Left lung (tissue), 14 donors: ENCODE measurements at places on chromosomes 6 and 20.

- peak; percentile 41 for DNase-seq
These were observed 88.9 kb upstream of the ELOVL5 start for GRCh38 chr6:53437557-53438202.

DNA sequence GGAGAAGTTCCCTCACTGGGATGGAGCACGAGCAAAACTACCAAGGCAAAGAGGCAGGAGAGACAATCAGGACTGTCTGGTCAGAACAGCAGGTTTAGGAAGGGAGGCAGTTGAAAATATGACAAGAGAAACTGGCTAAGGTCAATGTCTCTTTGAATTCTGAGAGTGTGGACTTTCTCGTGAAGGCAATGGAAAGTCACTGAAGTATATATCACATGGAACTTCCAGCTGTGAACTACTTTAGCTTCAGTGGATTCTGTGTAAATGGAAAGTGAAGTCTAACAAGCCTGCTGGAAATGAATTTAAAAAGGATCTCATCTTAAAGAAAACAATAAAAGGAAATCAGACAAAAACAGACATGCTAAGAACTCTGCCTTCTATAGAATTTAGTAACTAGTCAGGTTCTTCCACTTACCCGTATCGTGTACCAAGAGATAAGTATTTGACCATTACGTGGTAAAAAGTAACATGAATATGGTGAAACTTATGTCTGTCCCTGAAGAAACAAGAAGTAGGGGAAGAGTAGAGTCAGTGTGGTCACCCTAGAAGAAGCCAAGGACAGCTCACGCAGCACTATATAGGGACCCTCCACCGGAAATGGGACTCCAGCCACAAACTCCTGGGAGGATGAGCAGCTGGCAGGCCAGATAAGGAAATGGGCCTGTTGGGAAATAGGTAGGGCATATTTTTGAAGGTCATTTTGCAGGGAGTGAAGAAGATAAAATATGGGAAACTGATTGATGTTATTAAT lies 123.4 kb downstream of the MAP7 start:
- DNase-seq, result no peak

GRCh38 chr6:108635505-108636226 lies 74.9 kb downstream of the FOXO3 start:
- peak; percentile 82 for DNase-seq

DNA sequence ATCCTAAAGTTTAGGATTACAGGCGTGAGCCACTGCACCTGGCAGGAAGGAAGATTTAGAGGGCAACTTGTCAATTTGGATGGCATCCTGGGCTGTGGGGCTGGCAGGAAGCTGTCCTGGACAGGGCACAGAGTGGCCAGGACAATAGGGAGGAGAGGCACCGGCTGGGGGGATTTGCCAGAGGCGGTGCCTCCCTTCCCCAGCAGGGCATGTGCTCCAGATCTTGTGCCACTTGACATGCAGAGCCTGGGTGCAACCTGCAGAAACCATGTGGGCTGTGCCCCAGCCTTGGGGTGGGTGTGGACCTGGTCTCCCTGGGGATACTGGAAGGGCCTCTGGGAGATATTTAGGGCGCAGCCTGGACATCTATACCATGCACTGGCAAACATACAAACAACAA lies 58.6 kb upstream of the EEF1A1 start:
- peak; percentile 50 for DNase-seq

GRCh38 chr20:62472138-62472940 lies 3.5 kb downstream of the GATA5 start:
- DNase-seq, result no peak

DNA sequence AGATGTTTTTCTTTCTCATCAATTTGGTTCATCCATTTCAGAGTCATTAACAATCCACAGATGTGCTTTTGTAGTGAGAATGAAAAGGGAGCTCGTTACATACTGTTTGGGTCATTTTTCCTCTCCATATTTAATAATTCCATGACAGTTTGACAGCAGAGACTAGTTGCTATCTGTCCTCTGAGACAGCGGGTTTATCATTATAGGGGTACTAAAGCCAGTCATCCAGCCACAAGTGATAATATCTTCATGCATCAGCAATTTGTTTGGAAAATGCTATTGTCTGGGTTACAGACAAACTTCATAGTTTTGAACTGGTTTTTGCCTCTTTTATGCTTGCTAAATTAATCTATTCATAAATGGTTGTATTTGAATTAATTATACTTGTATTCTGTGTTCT lies 350.6 kb upstream of the FLRT3 start:
- no peak for DNase-seq

DNA sequence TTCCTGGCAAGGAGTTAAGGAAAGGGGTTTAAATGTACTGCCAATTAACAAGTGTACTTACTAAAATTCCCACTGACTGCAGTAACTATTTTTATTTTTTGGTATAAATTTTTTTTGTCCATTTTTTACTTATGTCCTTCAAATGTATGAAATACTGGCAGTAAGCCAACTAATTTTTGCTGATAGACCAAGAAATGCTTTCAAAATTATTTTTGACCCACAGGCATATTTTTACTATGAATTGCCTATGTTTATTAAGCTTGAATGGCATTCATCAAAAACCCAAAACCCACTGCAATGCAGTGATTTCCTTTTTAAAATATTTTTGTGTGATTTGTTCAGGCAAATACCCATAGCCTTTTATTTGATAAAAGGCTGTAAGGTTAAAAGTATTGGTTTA lies 560.1 kb downstream of the UTRN start:
- DNase-seq, result no peak

DNA sequence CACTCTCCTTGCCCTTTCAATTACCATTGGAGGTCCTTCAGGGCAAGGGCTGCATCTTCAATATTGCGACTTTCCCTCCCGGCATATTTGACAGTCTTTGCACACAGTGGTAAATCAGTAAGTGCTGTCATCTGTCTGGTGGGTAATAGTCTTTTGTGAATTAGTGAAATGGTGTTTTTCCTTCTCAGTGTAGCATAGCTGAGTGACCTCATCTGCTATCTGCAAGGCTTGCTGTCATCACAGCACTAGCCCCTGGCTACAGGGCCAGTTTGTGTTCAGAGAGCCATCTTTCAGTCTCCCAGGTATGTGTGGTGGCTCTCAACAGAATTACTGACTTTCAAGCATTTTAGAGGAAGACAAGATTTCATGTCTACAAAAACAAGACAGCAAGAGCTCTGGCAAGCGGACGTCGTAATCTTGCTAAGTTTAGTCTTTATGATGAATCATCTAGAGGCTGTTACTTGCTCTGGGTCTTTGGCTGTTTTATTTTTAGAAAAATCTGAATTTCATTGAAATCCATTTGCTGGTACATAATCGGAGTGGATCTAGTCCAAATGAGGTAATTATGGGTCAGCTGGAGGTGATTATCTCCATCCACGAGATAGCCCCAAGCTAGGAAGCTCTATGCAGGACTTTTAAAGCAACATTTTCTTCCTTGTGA lies 528.9 kb downstream of the EPM2A start:
- DNase-seq, result no peak

DNA sequence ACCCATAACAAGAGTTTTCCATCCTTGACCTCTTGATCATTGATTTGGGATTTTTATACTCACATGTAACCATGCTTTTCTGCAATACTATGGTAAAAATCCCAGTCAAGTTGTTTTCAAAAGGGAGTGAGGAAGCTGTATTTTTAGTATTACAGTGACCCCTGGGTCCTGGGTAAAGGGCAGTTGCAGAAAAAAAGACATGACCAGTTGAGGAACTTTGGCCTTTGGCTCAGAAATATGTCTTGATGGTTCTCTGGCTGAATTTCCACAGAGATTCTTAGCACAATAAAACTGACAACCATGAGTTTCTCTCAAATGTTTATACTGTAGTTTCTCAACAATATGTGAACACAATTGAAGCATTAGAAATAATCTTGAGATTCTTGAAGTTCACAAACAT lies 28.6 kb upstream of the PRL start:
- no peak for DNase-seq

DNA sequence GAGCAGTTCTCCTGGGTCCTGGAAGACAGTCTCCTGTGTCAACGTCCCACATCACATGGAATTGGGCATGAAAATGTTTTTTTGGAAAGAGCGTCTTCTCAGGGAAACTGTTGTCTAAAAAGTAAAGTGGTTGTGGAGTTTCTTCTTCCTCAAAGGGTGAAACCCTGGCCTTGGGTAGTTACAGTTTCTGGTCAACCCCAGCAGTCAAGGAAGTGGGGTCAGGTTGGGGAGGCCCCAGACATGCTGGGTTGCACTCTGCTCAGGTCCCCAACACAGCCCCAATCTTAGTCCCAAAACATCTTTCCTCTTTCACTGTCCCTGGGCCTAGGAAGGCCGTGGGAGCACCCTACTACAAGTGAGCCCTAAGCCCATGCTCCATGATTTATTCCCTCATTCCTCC lies 996 bp upstream of the NFKBIE start:
- DNase-seq, result no peak

- DNase-seq, result no peak
These were observed 37.9 kb upstream of the RNF217 start for GRCh38 chr6:124924333-124924759.

DNA sequence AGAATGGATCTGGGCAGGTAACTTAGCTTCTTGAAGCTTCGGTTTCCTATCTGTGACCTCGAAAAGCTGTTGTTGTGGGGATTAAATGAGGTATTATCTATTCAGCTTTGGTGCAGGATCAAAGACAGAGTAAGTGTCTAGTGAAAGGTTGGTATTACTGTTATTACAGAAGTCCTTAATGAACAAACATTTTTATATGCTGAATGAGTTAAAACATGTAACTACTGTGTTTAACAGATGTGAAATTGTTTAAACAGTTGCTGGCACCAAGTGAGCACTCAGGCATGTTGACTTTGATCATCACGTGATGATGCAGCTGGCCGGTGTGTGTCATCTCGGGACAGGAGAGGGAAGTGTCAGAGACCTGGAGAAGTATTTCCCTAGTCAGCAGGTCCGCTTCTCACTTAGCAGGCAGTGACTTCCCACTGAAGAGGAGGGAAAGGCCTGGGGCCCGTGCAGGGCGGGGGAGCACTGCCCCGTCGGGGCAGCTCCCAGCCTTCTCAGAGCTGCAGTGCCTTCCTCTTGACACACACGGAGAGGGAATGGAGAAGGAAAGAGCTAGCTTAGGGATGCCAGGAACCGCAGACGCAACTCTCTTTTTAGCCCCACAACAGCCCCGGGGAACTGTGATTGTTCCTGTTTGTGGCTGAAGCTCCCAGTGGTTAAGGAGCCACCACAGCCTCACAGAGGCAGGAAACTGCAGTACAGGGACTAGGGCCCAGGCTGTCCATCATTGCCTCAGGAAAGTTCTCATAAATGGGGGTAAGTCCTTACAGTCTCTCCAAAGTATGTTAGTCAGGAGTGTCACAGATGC lies 18.0 kb downstream of the TUBB2A start:
- no peak for DNase-seq

DNA sequence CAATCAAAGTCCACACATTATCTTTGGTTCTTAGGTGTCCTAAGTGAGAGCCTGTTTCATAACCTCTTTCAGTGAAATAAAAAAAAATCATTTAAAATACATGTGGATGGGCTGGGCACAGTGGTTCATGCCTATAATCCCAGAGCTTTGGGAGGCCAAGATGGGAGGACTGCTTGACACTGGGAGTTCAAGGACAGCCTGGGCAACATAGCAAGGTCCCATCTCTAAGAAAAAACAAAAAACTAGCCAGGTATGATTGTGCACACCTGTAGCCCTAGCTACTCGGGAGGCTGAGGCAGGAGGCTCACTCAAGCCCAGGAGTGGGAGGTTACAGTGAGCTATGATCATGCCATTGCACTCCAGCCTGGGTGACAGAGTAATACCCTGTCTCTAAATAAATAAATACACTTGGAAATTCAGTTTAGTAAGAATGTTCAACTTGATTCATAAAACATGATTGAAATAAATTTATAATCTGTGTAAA lies 3.6 kb downstream of the MPC1 start:
- DNase-seq, result no peak

DNA sequence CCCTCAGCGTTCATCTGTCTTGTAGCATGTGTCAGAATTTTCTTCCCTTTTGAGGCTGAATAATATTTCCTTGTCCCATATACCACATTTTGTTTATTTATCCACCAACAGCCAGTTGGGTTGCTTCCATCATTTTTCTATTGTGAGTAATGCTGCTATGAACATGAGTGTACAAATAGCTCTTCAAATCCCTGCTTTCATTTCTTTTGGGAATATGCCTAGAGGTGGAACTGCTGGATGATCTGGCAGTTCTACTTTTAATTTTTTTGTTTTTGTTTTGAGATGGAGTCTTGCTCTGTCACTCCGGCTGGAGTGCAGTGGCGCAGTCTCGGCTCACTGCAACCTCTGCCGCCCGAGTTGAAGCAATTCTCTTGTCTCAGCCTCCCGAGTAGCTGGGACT lies 64.7 kb downstream of the SASH1 start:
- no peak for DNase-seq

- DNase-seq, result no peak
These were observed 13.1 kb upstream of the APMAP start for GRCh38 chr20:25005661-25006060.

DNA sequence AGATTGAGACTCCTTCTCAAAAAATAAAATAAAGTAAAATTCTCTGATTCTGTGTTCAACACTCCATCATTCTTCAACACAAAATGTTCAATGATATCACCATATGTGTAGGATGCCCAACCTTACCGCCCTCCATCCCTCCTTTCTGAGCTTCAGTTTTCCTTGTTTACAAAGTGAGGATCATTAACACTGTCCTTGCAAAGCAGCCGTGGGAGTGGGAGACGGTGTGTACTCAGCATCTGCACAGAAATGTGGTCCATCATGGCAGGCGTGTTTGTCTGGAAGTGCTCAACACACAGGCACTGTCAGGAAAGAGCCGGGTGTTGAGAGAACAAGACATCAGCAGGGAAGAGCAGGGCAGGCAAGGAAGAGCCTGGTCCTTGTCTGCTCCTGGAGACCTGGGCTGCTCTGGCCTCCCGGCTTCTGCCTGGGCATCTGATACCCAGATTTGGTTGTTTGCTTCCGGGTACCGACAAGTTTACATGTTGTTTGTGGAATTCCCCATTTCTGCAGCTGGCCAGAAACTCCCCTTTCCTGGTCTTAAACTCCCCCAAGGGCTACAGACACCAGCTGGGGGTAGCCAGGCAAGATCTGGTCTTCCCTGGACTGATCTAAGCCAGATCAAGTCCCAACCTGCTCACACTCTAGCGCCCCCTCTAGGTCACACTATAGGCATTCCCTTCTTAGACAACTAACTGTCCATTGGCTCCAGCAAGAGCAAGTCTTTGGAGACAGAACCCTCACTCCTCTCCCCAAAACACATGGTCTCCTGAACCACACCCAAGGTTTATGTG lies 26.7 kb upstream of the TTPAL start:
- no peak for DNase-seq

DNA sequence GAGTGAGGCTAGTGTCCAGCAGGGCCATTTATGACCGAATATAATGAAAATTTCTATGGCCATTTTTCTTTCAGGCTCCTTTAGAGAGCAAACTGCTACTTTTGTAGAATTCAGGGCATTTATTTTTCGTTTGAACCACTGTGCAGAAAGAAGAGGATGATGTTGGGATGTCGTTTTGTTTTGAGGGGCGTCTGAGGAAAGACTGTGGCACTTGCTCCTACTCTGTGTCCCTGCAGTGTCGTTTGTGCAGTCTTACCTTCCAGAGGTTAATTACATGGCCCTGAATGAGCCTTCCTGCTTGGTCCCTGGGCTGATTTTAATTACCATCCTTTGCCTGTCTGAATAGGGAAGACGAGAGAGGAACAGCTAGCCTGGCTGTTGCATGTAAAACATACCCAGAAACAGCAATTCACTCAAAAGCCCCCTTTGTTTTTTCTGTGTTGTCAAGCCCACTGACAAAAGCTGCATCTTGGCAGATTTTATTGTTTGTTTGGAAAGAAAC lies 65.3 kb downstream of the CTNNBL1 start:
- no peak for DNase-seq
